ENCODE measurements at places on chromosomes 5 and 9.

DNA sequence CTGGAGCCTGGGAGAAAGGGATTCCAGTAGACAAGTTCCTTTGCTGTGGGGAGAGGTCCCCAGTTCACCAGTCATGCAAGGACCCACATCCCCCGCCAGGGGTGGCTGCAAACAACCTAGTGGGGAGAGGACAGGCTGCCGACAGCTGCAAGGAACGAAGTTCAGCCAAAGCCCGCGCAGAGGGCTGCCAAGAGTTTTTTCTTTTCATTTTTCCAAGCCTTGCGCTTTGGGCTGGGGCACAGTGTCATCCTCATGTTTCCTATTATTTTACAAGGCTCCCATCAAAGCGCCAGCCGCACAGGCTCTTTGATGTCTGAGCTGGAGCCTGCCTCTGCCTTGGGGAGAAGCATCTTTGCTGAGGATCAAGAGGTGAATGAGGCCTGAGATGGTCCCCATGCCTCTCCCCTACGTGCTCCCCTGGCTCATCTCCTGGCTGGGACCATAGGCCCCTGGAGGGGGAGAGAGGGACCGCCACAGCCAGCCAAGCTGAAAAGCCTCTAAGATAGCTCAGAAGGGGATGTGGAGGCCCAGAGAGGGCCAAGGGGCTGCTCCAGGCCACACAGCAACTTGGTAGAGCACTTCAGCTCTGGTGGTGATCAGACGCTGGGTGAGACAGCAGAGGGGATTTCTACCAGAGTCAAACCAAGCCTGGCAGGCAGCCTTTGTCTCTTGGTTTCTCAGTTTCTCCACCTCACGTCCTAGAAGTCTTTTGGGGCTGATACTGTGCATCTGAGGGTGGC lies 50.4 kb upstream of the SYNPO start:
- DNase-seq, result no peak

GRCh38 chr5:112254303-112254702 lies 164.8 kb downstream of the EPB41L4A start:
- no peak for DNase-seq

- DNase-seq, result no peak
Observed at GRCh38 chr5:131180407-131180806, 9.7 kb downstream of the LYRM7 start.

GRCh38 chr9:110641293-110641692 lies 27.3 kb upstream of the MUSK start:
- DNase-seq, result no peak

DNA sequence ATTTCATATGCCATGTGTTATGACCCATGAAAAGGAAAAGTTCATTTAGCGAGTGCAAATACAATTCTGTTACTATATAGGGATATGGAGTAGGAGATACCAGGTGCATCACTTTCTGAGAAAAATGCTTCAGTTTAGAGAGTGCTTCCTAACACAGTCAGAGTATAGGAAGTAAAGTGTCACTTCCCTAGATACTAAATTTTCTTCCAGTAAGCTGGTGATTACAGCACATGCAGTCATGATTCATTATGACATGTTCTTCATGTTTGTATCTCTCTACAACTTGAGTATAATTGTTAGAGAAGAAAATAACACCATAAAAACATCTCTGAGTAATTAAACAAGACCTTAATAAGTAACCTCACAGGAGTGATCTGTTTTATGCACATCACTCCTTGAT lies 837.0 kb downstream of the DNAH5 start:
- no peak for DNase-seq

GRCh38 chr5:149878371-149878770 lies 66.2 kb downstream of the PDE6A start:
- DNase-seq, result no peak

DNA sequence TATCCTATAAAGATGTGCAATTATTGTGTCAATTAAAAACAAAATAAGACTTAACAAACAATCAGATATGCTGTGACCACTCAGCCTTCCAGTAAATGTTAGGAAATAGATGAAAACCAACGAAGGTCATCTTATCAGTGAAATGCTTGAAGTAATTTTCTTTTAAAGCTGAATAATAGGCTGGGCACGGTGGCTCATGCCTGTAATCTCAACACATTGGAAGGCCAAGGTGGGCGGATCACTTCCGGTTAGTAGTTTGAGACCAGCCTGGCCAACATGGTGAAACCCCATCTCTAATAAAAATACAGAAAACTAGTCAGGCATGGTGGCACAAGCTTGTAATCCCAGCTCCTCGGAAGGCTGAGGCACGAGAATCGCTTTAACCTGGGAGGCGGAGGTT lies 31.2 kb downstream of the NLN start:
- DNase-seq, result no peak

- DNase-seq, result no peak
Observed at GRCh38 chr9:134591573-134591981, 50.0 kb upstream of the COL5A1 start.

- DNase-seq, result no peak
Observed at GRCh38 chr9:104367507-104367906, 136.6 kb upstream of the OR13F1 start.

GRCh38 chr5:2840372-2840915 lies 89.0 kb upstream of the IRX2 start:
- DNase-seq, result no peak

DNA sequence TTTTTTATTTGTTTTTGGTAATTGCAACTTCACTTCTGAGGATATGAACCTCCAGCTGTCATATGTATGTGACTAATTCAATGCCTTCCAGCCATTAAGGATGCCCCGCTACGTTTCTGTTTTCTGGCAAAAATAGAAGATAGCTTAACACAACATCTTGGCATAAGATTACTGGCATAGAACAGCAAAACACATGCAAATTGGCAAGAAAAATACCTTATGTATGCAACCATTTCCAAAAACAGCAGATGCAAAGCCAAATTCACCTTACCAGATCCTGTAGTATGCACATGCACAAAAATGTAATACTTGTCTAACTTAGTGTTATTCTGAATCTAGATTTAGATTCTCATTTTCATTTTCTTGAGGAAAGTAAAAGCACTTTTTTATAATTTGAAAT lies 461.1 kb upstream of the CYLC2 start:
- DNase-seq, result no peak

GRCh38 chr9:13942695-13943094 lies 371.2 kb downstream of the NFIB start:
- no peak for DNase-seq
